Left lung (tissue), 14 donors: ENCODE measurements at places on chromosomes 5 and 9. TPM values are rescaled to one million over a fixed set of nuclear protein-coding genes. Genes with fewer than 3 reads are reported as not detected.

DNA sequence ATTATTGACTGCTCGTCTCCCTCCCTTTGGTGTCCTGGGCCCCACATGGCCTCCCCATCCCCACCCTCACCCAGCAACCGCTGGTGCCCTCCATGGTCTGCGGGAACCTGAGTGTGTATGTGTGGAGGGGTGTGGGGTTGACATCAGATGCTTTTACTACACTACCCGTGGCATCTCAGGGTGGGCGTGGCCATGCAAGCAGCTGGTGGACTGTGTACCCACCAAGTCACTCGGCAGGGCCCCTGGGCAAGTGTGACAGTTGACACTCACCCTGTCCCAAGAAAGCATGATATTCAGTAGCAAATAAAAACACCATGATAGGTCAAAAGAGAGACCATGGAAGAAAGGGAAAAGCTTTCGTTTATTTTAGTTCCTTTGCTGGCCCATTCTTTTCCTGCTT is 7.4 kb upstream of the NXNL2 start:
- DNase-seq, result no peak
- no peak overlapping the region for H3K27ac ChIP-seq
- H3K4me3 ChIP-seq, result no peak overlapping the region
- H3K27me3 ChIP-seq, result no peaks in the 10 kb centered on the region
- no peaks in the 10 kb centered on the region for H3K36me3 ChIP-seq

DNA sequence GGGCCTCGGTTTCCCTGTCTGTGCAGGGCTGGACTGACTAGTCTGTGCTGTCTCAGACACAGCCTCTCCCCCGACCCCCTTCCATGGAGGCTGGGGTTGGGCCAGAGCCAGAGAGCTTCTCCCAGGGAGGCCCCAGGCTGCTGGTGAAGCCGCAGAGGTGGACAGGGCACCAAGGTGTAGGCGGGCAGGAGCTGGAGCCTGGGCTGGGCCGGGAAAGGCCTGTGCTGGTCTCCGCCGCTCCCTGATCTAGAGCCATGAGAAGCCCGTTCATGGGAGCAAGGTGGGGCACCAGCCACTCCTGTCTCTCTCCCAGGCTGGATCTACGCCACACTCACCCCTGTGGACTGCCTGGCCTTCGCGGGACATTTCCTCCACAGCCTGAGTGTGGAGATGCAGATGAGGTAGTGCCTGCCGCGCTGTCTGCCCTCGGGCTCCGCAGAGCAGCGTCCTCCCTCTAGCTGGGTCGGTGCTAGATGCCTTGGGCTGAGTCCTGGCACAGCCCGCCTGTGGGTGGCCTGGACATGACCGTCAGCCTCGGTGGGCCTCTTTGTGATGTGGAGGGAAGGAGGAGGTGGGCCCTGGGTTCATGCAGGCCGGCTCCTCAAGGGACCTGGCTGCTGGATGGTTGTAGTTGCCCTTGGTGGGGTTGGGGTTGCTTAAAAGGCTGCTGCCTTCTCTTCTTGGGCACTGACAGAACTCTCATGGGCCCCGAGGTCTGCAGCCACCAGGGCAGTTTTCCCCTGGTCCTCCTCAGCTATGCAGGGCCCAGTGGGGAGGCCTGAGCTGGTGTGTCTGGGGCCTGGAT is 79.4 kb downstream of the PHF2 start:
- H3K4me3 ChIP-seq, result no peak overlapping the region
- no peaks in the 10 kb centered on the region for H3K4me1 ChIP-seq
- peaks cover 98% of the 10 kb centered on the region for H3K36me3 ChIP-seq
- DNase-seq, result peak; percentile 65
- H3K27ac ChIP-seq, result no peak overlapping the region
- no peaks in the 10 kb centered on the region for H3K27me3 ChIP-seq

The FBP2 gene
- total RNA-seq, result not detected

GRCh38 chr9:10146517-10147331 is 466.1 kb downstream of the PTPRD start:
- no peaks in the 10 kb centered on the region for H3K36me3 ChIP-seq
- H3K4me1 ChIP-seq, result no peaks in the 10 kb centered on the region
- H3K4me3 ChIP-seq, result no peak overlapping the region
- H3K27me3 ChIP-seq, result no peaks in the 10 kb centered on the region

- no peaks in the 10 kb centered on the region for H3K36me3 ChIP-seq
- H3K4me3 ChIP-seq, result no peak overlapping the region
- H3K27ac ChIP-seq, result no peak overlapping the region
- H3K4me1 ChIP-seq, result no peaks in the 10 kb centered on the region
- DNase-seq, result no peak
Observed at GRCh38 chr5:73338256-73339050, 110.1 kb downstream of the FOXD1 start.

The MARCOL gene
- not detected for total RNA-seq

The GRM6 gene
- not detected for total RNA-seq

GRCh38 chr9:133100506-133101355 is 20.3 kb downstream of the RALGDS start:
- H3K4me1 ChIP-seq, result peaks cover 8% of the 10 kb centered on the region
- peaks cover 95% of the 10 kb centered on the region for H3K36me3 ChIP-seq
- H3K4me3 ChIP-seq, result no peak overlapping the region
- H3K27ac ChIP-seq, result no peak overlapping the region
- no peak for DNase-seq
- H3K27me3 ChIP-seq, result no peaks in the 10 kb centered on the region

GRCh38 chr5:66238435-66238834 is 94.3 kb downstream of the SREK1 start:
- H3K27ac ChIP-seq, result no peak overlapping the region
- no peak for DNase-seq
- H3K4me1 ChIP-seq, result no peaks in the 10 kb centered on the region
- no peaks in the 10 kb centered on the region for H3K27me3 ChIP-seq
- no peak overlapping the region for H3K4me3 ChIP-seq
- no peaks in the 10 kb centered on the region for H3K36me3 ChIP-seq

DNA sequence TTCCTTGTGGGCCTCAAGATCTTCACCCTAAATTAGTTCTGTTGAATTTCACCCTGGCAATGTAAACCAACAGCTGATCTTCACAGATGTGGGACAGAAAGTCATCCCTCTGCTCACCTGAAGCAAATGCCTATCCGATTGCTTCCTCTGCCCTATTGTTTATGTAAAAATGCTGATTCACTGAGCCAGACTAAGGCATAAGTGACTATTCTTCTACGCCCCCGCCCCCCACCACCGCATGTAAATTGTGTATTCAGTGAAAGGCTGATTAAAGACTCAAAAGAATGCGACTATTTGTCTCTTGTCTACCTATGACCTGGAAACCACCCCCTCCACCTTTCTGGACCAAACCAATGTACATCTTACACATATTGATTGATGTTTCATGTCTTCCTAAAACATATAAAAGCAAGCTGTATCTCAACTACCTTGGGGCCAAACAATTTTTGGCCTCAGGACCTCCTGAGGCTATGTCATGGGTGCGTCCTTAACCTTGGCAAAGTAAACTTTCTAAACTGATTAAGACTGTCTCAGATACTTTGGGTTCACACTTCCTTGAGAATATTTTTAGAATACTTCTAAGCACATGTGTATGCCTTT is 129.7 kb upstream of the BOD1 start:
- no peak overlapping the region for H3K27ac ChIP-seq
- no peaks in the 10 kb centered on the region for H3K4me1 ChIP-seq
- no peaks in the 10 kb centered on the region for H3K36me3 ChIP-seq
- no peak overlapping the region for H3K4me3 ChIP-seq

The CNOT6 gene
- total RNA-seq, result 30.7 TPM

DNA sequence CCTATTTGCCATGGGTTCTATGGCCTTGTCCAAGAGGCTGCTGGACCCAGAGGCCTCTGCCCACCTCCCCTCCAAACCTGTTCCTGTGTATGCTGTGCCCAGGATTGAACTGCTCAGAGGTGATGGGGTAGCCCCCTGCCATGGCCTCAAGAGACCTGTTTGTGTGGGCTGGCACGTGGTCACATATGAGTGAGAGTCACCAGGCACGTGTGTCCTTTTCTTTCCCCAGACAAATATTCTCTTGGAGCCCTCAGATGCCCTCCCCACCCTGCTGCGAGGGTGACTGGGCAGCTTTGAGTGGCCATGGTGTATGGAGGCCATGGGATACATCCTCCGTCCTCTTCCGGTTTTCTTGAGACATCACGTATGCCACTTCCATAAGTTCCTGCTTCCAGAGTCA is 10.9 kb upstream of the TCOF1 start:
- H3K27ac ChIP-seq, result no peak overlapping the region
- no peaks in the 10 kb centered on the region for H3K36me3 ChIP-seq
- no peak overlapping the region for H3K4me3 ChIP-seq

The WNK2 gene
- total RNA-seq, result 1.6 TPM

DNA sequence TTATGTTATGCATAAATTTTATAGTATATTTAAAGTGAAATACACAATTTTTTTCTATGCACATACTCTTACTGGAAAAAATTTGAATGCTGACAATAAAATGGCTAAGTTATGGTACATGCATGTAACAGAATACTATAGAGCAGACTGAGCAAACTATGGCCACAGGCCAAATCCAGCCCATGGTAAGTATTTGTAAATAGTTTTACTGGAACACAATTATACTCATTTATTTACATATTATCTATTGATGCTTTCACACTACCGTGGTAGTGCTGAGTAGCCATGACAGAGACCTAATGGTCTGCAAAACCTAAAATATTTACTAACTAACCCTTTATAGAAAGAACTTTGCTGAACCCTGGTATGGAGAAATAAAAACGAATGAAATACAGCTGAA is 45.7 kb downstream of the TEX10 start:
- no peaks in the 10 kb centered on the region for H3K27me3 ChIP-seq
- H3K36me3 ChIP-seq, result no peaks in the 10 kb centered on the region
- no peak overlapping the region for H3K27ac ChIP-seq
- H3K4me1 ChIP-seq, result no peaks in the 10 kb centered on the region
- no peak for DNase-seq
- no peak overlapping the region for H3K4me3 ChIP-seq

DNA sequence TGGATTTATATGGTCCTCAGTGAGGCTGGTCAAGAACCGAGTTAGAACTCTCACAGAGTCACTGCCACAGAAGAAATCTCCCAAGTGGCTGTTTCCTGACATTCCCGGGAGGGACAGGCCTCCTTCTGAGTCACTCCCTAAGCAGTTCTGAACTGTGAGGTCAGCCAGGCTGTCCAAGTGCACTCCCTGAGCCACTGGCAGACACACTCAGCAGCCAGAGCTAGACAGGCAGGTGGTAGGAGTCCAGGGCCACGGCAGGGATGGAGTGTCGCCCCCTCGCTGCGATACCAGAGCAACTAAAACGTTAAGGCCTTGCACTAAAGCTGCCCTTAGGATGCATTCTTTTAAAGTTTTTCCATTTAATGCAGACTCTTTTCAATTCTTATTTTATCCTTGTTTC is 3.4 kb downstream of the IL4 start:
- no peaks in the 10 kb centered on the region for H3K27me3 ChIP-seq
- no peak overlapping the region for H3K4me3 ChIP-seq
- H3K36me3 ChIP-seq, result no peaks in the 10 kb centered on the region
- H3K4me1 ChIP-seq, result peaks cover 8% of the 10 kb centered on the region
- H3K27ac ChIP-seq, result peak overlapping the region; percentile 47

The NXNL2 gene
- total RNA-seq, result 0.29 TPM
